Regular cardiac myocyte (primary cell): ENCODE measurements at places on chromosomes 7 and 10. TPM values are rescaled to one million over a fixed set of nuclear protein-coding genes. Genes with fewer than 3 reads are reported as not detected.

Gene ARL3
- total RNA-seq, result 6.2 and 11.5 TPM in 2 replicates

Gene RSPH10B2
- total RNA-seq, result 0.85 TPM in 1 of 2 replicates, not detected in the other

Gene NKX1-2
- not detected in 2 replicates for total RNA-seq

Gene ERVW-1
- total RNA-seq, result not detected in 2 replicates

Gene TRIL
- total RNA-seq, result 0.19 and 0.56 TPM in 2 replicates

Gene UBE3C
- 98.4 and 113 TPM in 2 replicates for total RNA-seq

Gene LLCFC1
- total RNA-seq, result not detected in 2 replicates

Gene FANK1
- total RNA-seq, result 5.4 and 22.0 TPM in 2 replicates

Gene UTF1
- total RNA-seq, result not detected in 2 replicates
